ENCODE measurements at places on chromosomes 3 and 15.

DNA sequence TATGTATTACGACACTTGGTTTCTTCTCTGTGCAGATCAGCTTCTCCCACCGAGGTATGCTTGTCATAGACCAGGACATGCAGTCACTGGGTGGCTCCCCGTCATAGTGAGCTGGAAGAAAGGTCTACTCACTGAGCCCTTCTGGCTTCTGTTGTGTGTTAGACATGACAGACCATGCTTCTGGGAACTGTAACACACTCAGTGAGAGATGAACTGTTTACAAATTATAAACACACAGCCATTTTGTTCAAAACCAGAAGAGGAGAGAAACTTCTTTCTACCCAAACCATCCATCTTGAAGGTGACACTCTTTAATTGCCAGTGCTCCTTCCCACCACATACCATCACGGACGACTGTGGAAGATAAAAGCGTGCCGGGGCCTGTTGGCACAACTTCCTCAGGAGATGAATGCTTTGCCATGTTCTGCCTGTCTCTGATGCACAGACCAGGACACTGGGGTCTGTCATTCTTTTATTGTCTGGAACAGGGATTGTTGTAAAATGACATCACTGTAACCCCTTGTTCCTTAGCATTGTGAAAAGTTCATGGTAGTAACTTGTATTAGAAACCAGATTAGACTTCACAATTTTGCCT lies 214.3 kb downstream of the MCTP2 start:
- DNase-seq: no peak

GRCh38 chr15:71698030-71698429 lies 112.3 kb upstream of the NR2E3 start:
- no peak for DNase-seq

DNA sequence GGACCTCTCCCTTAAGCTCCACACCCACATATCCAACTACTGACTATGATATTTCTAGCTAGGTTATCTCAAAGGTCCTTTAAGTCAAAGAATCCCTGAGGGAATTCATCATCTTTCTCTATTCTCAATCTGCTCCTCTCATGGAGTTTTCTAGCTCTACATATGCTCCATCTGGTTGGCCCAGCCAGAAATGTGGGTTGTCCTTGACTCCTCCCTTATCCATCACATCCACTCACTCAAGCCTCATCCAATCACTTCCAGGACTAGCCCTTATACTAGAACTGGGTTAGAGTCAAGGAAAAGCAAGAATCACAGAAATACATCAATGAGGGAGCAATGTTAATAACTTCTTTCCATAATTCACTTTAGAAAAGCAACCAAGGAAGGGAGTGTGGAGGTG lies 45.4 kb downstream of the ZNF106 start:
- DNase-seq: no peak

- DNase-seq: no peak
These were observed 25.9 kb upstream of the CAPN7 start for GRCh38 chr3:15180042-15180611.

DNA sequence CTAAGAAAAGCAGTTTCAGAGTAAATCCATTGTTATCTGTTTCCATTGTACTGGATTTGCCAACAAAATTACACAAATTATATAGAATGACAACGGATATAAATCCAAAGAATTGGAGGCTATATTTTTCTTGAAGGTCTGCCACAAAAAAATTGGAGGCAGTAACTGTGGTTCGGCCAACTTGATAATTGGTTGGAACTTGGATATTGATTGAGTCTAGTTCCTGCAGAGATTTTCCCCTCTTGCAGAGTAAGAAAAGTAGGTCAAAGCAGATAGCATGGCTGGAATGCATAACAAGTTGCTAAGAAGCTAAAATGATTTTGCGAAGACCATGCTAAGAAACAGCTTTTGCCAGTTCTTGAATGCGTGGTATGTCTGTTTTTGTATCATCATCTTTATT lies 269.6 kb upstream of the CFAP20DC start:
- DNase-seq: no peak

DNA sequence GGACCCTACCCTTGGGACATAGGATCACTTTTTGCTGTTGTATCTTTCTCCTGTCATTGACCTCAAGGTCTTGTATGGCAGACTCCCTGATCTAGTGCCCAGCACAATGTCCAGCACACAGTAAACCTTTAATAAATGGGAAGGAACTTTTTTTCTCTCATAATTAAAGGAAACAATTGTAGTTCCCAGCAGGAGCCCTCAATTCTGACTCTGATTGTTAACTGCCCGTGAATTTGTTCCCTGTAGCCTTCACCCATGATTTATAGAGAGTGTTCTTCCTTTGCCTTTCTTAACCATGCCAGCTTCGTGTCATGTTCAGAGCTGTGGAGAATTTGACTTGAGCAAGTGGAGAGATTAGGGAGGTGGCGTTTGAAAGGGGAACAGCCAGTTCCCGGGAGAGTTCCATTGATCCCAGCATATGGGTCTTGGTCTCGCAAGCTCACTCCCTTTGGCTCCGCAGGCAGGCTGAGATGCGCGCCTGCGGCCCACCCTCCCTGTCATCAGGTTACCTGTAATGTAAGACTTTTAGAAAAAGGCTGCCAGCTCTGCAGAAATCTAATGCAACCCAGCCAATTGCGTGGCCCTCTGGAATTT lies 182.6 kb downstream of the TP63 start:
- no peak for DNase-seq

GRCh38 chr3:151859233-151859673 lies 14.2 kb upstream of the SUCNR1 start:
- DNase-seq: no peak

DNA sequence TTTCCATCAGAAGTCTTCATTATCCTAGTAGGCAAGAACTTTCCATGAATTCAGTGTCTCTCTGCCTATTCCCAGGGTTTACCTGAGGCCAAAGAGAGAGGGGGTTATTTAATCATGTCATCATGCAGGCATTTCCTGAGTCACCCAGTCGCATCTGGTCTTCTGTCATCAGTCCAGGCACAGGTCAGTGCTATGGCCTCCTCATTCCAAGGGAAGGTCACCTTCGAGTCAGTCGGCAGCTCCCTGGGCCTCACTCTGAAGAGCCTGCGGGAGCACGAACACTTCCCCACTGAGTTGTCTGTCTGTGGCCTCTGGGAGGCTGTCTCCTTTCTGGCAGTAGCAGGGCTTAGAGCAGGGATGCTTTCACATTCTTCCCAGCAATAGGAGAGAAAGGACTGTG lies 26.2 kb upstream of the LRTM1 start:
- no peak for DNase-seq

GRCh38 chr3:183242431-183242830 lies 10.6 kb upstream of the B3GNT5 start:
- no peak for DNase-seq

- DNase-seq: no peak
These were observed 245.5 kb downstream of the EPHB1 start for GRCh38 chr3:135040321-135041240.

GRCh38 chr3:129224984-129225393 lies 24.4 kb upstream of the COPG1 start:
- DNase-seq: no peak

DNA sequence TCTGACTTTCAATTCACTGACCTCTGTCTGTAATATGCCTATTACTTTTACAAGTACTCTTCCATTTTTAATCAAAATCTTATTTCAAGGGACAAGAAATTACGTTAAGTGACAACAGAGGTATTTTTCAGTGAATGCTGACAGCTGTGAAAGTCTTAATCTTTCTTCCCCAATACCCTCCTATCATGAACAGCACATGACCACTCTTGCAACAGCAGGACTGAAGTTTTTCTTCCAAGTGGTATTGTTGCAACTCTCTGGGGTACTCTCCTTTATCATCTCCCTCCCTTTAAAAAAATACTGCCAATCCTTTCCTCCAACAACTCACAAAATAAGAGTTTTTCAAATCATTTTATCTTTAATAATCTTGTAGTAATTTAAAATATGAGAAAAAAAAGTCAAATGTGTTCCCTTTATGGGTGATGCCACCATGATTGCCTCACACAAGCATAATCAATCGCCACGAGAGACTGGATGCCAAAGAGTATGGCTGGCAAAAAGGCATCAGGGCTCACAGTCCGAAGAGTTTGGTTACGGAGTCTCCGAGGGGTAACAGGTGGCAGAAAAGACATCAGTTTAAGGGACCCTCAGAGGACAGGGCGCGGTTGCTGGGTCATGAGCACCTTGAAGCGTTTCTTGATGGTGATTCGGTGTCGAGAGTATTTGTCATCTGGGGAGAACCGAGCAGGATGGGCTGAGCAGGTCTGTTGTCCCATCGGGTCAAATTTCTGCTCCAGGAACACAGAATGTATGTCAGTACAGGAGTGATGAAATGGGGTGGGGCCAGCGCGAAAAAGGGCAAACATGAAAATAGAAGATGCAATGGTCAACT lies 1.3 kb downstream of the NOP10 start:
- no peak for DNase-seq

DNA sequence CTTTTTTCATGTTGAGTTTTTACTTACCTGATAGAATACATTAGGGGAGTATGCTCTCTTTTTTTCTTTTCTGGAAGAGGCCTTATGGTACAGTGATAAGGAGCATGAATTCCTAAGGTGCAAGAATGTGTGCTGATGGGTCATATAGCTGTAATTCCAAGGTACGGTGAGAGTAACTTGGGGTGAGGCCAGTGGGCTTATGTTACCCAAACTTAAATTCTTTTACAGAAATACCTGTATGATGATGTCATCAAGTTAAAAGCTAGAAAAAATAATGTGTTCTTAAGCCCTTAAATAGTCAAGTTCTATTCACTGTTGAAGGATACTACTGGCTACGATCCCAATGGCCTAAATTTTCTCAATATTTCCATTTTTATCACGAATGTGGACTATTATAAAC lies 111.2 kb downstream of the GMPS start:
- DNase-seq: no peak

DNA sequence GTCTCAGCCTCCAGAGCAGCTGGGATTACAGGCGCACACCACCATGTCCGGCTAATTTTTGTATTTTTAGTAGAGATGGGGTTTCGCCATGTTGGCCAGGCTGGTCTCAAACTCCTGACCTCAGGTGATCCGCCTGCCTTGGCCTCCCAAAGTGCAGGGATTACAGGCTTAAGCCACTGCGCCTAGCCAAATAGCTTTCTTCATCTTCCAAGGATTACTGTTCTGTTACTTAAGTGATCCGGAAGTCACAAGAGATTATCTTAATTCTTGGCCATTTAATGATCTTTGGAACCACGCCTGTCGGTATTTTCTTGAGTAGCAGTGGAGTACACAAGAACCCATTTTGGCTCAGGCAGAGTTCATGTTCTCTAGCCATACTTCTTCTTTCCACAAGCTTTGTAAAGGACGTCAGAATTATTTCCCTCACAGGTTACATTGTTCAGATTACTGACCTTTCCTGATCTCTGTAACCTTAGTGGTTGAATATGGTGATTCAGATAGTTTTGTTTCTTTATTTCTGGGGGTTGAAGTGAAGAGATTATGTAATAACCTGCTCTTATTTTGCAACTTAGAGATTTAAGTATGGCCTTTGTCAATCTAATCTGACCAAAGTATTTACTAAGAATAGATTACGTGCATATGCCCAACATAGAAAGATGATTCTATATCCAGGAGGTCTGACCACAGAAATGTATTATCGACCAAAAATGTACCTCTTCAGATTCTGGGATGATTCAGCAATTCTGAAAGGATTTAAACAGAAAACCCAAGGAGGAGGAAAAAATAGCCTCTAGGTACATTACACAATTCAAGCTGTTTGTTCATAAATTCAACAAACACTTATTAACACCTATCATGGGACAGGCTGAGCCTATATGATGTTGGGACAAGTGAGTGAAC lies 132.2 kb downstream of the GREM1 start:
- no peak for DNase-seq

DNA sequence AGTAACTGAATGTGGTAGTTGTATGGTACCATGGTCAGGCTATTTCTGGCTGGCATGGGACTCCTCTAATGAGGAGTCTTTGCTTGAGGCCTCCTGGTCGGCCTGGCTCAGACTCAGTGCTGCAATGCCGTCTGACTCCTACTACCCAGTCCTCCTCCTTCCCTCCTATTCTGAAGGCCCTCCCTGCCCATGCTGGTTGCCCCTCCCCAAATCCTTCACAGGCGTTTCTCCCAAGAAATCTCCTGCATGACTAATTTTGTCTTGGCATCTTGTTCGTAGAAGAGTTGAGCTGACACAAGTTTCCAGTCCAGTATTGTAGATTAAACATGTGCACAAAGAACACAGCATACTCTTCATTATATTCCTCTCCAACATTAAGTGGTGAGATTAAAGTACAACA lies 115.5 kb downstream of the NFKBIZ start:
- no peak for DNase-seq

GRCh38 chr15:66394915-66395314 lies 8.2 kb downstream of the MAP2K1 start:
- no peak for DNase-seq

- DNase-seq: no peak
These were observed 6.6 kb downstream of the EHD4 start for GRCh38 chr15:41965441-41966413.

DNA sequence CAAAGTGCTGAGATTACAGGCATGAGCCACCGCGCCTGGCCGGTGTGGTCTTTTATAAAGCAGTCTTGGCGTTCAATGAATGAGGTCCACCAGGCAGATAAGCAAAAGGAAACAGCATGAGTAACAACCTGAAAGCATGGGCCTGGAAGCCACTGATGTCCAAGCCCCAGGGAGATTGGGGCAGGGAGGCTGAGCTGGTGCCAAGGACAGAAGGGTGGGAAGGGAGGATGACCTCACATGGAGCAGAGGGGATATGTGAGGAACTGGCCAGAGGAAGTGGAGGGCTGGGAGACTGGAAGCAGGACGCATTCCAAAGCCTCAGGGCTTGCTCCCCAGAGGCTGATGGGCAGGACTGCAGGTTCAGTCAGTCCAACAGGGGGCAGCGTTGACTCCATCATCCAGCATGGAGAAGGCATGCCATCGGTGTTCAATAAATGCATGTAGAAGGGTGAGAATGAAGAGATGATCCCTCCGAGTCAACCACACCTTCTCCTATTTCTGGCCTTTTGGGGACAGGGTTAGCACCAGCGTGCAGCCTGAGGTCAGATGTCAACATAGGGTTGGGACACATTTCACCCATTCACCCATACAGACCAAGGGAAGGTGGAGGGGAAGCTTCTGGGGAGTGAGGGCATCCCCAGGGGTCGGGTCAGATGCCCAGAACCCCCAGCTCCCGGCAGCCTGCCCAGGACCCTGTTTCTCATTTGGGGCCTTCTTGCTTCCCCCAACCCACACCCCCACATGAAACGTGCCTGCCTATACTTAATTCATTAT lies 14.8 kb downstream of the MYL3 start:
- DNase-seq: no peak

- no peak for DNase-seq
These were observed 442.0 kb downstream of the LPP start for GRCh38 chr3:188595890-188596376.

DNA sequence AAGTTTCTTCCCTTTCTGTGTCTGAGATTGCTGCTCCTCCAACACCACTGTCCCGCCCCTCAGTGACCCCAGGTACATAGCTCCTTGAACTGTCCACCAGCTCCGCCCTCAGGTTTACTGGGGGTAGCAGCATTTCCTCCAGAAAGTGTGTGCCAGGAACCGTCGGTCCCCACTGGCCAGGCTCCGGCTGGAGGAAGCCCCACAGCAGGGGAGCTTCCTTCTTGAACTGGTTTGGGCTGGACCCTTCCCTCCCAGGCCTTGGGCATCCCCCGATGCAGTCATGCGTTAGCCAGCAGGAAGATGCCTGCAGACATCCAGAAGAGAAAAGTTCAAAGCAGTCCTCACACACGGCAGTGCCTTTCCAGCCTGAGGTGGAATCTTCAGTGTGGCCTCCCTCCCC lies 19.7 kb downstream of the PAK6 start:
- DNase-seq: no peak

Measured in activated CD8-positive, alpha-beta memory T cell treated with anti-CD3 and anti-CD28 coated beads for 1 hour (primary cell).